ENCODE measurements at places on chromosomes 7 and 10. TPM values are rescaled to one million over a fixed set of nuclear protein-coding genes. Genes with fewer than 3 reads are reported as not detected.

The NUDT1 gene
- total RNA-seq: 8.9 TPM

The DGKI gene
- total RNA-seq: 3.3 TPM

The SLC39A12 gene
- 0.13 TPM for total RNA-seq

The UCMA gene
- not detected for total RNA-seq

The EIF5AL1 gene
- total RNA-seq: 0.94 TPM
